ENCODE measurements at places on chromosomes 11 and 22.
A peak's percentile ranks its signal among the peaks of the same experiment; 100 is the strongest.

- no peak for DNase-seq
These were observed 57.2 kb downstream of the GRIK4 start for GRCh38 chr11:120568572-120569307.

GRCh38 chr11:76543006-76543703 lies 98.3 kb downstream of the EMSY start:
- DNase-seq = no peak

DNA sequence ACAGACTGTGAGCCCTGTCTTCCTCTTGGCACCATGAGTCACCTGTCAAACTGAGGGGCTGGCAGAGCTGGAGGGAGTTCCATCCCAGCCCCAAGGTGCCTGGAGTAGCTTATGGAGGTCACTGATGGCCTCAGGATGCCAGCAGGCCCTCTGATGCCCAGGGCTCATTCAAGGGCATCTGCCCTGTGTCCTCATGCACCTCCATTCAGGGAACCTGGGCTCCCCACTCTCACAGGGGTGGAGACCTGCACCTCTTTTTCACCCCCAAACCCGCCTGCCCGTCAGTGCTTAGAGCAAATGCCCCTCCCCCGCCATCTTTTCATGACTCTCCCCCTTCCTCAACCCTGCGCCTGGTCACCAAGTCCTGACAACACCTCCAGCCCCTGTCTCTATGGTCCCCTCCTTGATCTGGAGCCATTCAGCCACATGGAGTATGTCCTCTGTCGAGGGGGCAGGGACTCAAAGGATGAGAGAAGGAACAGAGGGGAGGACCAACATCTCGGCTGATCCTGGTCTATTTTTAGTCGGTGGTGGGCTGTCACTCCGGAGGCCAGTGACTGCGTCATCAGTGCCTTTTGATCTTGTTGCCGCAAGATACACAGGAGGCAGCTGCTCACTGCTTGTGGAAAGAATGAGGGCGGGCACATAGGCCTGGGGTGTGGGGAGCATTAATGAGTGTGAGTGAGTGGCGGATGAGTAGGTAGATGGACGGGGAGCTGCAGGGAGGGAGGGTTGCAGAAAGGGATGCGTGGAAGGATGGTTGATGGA lies 72.2 kb downstream of the CDKN1C start:
- no peak for DNase-seq

- peak; percentile 31 for DNase-seq
These were observed 682 bp downstream of the LARGE1 start for GRCh38 chr22:33919391-33920196.

Measured in heart right ventricle (tissue), 16 donors.